Muscle of back (tissue), 13 donors: ENCODE measurements at places on chromosomes 11 and 22.

- no peak for DNase-seq
Measured at GRCh38 chr11:67374571-67375281, 1.3 kb upstream of the CLCF1 start.

DNA sequence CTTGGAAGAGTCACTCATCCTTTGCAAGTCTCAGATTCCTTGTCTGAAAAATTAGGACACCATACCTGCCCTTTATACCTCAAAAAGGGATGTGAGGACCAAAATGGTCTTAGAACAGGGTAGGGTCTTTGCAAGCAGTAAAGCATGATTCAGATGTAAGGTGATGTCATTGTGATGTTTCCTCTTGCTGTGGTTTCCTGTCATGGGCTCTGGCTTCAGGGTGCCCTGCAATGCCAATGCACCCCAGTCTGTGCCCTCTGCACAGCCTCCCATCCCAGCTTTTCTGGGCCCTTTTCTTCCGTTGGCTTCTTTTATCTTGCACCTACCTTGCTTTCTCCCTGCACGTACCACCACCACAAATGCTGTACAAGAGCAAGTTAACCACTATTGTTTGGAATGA lies 87.8 kb upstream of the NNMT start:
- DNase-seq, result no peak

GRCh38 chr22:50293441-50294318 lies 13.8 kb downstream of the PLXNB2 start:
- DNase-seq, result peak; percentile 68

DNA sequence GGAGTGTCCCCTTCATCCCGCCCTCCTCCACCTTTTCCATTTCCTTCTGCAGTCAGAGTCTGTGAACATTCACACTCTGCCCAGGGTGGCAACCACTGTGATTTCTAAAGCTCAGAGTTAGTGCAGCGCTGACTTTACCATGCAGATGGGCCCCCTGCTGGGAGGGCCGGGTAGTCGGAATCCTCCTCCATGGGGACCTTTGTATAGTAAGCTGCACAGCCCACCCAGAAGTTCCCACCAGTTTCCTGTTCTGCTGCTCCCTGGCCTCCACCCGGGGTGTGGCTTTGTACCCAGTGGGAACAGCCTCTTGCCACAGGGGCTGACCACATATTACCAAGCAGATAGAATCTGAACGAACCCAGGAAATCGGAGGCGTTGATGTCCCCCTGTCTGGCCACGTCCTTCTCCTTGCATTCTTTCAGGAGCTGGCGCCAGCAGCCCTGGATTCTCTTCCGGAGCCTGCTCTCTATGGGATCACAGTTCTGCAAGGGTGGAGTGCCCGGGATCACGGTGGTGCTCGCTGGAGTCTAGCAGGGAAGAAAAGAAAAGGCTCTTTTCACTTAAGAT lies 125.3 kb downstream of the MPPED1 start:
- DNase-seq, result no peak

DNA sequence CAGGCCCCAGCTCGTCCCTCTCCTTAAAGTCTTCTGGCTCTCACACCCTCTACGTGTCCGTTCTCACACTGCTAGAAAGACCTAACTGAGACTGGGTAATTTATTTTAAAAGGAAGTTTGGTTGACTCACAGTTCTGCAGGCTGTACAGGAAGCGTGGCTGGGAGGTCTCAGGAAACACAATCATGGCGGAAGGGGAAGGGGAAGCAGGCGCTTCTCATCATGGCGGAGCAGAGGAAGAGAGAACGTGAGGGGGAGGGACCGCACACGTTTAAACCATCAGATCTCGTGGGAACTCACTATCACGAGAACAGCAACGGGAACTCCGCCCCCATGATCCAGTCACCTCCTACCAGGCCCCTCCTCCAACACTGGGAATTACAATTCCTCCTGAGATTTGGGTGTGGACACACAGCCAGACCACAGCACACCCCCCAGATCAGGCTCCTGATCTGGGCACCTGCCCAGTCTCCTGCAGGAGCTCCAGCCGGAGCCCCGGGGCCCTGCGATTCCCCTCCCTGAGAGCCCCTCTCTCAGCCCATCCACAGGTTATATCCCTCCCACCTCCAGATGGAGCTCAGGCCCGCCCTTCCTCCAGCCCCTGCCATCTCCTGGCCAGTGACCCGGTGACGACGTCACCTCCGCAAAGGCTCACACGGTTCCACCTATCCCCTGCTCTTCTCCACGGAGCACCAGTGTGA lies 170.2 kb downstream of the BRD1 start:
- DNase-seq, result no peak

DNA sequence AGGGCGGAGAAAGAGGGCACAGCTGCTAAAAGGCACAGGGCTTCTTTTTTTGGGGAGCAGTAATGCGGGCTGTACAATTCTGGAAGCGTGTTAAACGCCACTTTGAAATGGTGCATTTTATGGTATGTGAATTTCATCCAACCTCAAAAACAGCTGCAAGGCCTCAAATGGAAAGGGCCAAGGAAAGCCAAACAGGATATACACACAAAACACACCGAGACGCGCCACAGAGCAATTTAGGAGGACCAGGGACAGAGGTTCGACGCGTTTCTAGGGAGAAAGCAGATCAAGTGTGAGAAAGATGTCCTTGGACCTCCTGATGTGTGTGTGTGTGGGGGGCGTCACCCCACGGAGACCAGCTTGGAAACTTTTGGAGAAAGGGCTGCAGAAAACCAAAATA lies 31.1 kb downstream of the TSPAN4 start:
- DNase-seq, result peak; percentile 75

GRCh38 chr11:26929806-26930517 lies 64.0 kb upstream of the FIBIN start:
- no peak for DNase-seq

GRCh38 chr11:24391167-24391566 lies 105.7 kb upstream of the LUZP2 start:
- no peak for DNase-seq

DNA sequence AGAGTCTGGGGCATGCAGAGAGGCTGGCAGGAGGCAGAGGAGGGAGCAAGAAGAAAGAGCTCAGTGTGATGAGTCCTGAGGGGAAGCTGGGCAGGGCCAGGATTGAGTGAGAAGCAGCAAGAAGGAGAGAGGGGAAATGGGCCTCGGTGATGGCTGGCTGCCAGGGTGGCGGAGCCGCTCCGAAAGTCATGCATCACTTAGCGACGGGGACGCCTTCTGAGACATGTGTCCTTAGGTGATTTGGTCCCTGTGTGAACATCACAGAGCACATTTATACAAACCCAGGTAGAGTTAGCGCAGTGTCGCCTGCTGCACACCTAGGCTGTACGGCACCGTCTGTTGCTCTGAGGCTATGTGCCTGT lies 15.1 kb downstream of the TBC1D22A start:
- no peak for DNase-seq

GRCh38 chr11:11407763-11408084 lies 54.7 kb upstream of the CSNK2A3 start:
- no peak for DNase-seq

DNA sequence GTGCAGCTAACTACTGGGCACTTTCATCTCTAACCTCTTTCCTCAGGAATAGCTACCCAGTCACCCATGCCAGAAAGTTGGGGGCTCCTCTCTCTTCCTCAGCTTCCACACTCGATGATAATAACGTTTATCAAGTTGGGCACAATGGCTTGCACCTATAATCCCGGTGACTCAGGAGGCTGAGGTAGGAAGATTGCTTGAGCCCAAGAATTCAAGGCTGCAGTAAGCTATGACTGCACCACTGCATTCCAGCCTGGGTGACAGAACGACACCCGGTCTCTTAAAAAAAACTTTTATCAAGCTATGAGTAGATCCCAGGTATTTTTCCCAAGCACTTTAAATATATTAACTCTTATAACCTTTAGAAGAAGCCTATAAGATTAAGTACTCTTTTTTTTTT lies 2.0 kb downstream of the SF3A1 start:
- no peak for DNase-seq

DNA sequence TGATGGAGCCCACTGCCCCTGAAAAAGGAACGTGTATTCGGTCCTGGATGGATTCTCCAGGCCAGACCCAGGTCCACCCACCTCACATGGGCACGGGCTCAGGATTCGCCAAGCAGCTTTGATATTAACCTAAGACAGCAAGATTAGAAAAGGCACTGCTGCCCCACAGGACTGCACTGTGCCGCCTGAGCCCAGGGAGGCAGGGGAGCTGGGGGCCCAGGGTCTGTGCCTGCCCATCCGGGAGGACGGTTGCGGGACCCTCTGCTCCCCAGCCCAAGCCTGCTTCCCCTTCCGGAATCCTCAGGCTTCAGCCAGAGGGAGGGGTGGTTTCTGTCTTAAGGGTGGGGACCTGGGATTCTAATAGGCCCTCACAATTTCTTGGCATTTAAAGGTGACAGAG lies 13.5 kb upstream of the VSIG10L2 start:
- DNase-seq, result no peak

DNA sequence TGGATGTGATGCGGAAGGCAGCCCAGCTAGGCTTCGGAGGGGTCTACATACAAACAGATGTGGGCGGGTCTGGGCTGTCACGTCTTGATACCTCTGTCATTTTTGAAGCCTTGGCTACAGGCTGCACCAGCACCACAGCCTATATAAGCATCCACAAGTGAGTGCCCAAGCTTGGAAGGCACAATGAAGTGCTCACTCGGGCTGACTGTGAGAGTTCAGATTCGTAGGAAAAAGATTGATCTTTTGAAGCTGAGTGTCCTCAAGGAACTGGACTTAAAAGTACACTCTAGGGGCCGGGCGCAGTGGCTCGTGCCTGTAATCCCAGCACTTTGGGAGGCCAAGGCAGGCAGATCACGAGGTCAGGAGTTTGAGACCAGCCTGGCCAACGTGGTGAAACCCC lies 3.7 kb downstream of the ACAD8 start:
- no peak for DNase-seq

DNA sequence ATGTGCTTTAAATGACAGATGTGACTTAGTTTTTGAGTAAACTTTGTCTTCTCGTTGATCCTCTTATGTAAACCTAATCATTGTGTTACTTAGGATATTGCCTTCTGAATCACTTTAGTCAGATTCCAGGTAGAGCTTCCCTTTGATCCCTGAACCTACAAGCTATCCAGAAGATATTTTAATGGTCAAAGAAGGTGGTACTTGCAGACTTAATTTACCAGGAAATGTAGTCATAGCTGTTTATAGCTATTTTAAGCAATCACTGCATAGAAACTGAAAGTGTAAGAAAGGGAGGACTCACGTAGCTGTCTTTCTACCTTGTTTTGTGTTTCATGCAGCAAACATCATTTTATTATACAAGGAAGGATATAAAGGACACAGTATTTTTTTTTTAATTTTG lies 189.5 kb downstream of the DDX10 start:
- DNase-seq, result no peak

DNA sequence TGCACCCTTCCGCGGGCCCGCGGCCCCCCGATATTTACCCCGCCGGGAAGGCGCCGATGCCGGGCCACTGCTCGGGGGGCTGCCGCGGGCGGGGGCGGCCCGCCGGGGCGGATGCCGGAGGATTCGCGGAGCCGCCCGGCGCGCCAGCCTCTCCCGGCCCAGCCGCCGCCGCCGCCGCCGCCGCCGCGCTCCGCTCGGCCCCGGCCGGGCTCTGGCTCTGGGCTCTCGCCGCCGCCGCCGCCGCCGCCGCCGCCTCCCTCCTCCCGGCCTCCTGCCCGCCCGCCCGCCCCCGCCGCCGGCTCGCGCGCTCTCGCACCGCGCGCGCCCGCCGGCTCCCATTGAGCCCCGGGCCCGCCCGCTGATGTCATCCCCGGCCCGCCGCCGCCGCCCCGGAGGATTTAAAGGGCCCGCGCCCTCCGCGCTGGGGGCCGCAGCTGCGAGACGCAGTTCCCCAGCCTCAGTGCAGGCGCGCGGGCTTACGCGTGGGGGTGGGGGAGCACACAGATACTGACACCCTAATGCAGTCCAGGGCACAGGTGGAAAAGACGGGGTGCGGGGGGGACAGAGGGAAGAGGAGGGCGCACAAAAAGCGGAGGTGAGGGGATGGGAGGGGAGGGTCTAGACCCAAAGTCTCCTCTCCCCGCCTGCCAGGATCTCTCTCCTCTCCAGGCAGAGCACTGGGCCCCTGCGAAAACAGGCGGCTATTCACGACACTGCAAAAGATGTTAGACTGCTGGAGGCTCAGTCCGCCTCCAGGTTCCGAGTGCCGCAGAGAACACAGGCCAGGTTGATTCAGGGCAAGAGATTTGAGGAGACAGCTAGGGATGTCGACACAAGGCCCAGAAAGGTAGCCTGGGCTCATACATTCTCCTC lies at the start of gene CSNK1E:
Gene CSNK1E (minus strand): TSS at position 312 of the 873 bp plus-strand sequence. CDS start 3,276 bp downstream, outside the sequence.
- DNase-seq, result peak; percentile 69

GRCh38 chr11:119643212-119643875 lies 85.7 kb downstream of the NECTIN1 start:
- DNase-seq, result no peak

DNA sequence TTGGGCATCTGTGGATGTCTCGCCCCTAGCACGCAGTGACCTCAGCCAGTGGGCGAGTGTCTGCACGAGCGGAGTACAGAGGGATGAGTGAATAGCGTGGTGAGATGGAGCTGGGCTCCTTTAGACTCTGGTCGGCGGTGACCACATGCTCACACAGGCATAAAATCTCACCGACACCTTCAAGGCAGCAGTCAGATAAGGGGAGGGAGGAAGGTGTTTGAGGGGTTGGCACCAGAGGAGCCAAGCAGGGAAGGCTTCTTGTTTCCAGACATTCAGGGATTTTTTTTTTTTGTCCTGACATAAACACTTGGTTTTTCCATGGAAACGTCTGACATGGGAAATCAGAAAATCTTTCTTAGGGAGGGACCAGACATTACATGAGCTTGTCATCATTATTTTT lies 35.8 kb downstream of the GRIK4 start:
- no peak for DNase-seq
